Large intestine (tissue), 12 donors: ENCODE measurements at places on chromosomes 5 and 9. TPM values are rescaled to one million over a fixed set of nuclear protein-coding genes. Genes with fewer than 3 reads are reported as not detected.

CTNND2 gene
- 2.8 TPM for polyA plus RNA-seq

GRCh38 chr5:157463081-157463480, 3.1 kb downstream of the NIPAL4 start:
- no peak for DNase-seq

CCDC112 gene
- polyA plus RNA-seq, result 8.2 TPM

- no peak for DNase-seq
Measured at GRCh38 chr5:162128117-162128516, 60.5 kb downstream of the GABRG2 start.

DNA sequence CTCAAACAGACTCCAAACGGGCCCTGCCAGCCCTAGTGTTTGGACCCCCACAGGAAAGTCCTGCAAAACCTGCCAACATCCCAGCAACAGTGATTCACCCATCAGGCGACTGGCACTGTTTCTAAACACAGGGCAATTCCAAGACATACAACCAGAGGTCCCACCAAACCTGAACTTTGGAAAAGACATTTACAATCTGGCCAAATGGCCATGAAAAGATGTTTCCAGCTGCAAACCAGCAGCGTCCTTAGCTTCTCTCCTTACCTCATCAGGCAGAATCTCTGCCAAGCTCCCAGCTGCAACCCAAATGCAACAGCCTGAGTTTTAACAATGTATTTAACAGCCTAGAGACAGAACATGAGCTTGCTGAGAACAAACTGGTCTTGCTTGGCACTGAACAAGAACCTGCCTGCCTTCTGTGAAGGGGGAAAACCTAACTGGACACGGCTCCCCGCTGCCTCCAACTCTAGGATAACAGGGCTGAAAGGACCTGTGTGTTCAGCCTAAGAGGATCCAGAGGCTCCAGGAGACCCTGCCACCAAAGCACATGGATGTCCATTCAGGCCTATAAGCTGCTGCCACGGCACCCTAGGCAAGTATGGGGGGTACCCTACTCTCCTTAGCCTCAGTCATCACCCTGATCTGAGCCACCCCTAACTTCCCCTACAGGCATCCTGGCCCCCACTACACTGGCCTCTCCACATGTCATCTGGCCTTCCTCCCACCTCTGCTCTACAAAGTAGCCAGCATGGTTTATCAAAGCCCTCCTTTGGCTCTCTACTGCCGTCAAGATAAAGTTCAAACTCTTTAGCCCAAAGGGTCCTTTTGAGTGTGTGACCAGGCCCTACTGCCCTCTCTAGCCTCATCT, 5.6 kb downstream of the P4HA2 start:
- peak; percentile 31 for DNase-seq

BTF3 gene
- polyA plus RNA-seq, result 857 TPM

IL9 gene
- not detected for polyA plus RNA-seq

GRCh38 chr9:135220601-135221575, 133.4 kb downstream of the OLFM1 start:
- no peak for DNase-seq

CNTFR gene
- 15.9 TPM for polyA plus RNA-seq

PCDH1 gene
- polyA plus RNA-seq, result 29.4 TPM

DNA sequence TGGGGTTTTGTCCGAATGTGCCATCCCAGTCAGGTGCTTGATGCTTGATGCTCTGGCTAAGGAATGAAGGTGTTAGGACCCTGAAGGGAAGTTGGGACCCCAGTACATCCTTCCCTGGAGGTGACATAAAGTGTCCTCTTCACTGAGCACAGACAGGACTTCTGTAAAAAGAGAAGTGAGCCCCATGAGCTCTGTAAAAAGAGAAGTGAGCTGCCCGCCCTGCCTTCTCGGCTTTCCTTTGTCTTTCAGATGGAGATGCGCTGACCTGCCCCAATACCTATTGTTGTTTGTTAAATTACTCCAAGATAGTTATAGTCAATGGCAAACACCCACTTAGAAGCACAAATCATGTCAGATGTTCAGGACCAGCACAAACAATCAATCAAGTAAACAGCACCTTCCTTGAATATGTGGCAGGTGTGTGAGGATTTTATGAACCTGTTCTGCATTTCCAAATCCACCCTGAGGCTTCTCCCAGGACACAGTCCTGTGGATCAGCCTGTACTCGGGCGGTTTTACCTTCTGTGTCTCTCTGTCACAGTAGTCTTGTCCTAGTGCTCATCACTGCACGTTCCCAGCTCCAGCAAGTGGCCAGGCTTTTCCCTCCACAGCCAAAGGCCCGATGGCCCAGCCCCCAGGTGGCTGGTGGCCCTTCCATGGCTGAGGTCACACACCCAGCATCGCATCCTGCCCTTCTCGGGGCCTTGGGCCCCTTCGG, 191.4 kb downstream of the MTRR start:
- DNase-seq, result no peak

PANK3 gene
- 56.9 TPM for polyA plus RNA-seq

- DNase-seq, result no peak
Measured at GRCh38 chr5:65907135-65907534, 19.2 kb upstream of the ERBIN start.

DNA sequence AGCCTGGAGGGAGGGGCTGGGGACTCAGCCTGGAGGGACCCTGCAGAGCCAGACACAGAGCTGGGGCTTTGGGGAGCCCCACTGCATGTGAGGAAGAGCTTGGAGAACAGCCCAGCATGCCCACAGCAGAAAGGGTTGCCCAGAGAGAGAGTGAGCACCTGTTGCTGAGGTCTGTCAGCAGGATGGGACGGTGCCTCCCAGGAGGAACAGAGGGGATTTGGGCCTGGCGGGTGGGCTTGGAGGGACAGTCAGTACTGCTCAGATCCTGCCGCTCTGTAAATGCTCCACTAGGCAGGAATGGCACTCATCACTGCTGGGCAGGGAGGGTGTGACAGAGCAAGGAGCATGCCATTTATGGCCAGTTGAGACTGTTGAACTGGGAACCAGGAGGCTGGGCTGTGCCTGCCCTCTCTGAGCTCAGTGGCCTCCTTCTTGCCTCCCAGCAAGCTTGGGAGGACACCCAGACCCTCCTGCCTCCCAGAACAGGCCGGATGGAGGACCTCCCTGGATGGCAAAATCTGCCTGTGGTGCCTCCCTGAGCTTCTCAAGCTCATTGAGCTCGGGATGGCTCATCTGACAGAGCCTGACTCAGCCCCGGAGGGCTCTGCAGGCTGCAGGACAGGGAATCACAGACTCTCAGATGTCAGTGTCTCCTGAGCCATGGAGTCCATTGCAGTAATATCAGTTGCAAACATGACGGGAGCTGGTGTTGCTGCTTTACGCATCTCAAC, 786 bp upstream of the HRCT1 start:
- DNase-seq, result peak; percentile 54

- DNase-seq, result no peak
Measured at GRCh38 chr5:142847898-142848790, 78.0 kb downstream of the ARHGAP26 start.

DNA sequence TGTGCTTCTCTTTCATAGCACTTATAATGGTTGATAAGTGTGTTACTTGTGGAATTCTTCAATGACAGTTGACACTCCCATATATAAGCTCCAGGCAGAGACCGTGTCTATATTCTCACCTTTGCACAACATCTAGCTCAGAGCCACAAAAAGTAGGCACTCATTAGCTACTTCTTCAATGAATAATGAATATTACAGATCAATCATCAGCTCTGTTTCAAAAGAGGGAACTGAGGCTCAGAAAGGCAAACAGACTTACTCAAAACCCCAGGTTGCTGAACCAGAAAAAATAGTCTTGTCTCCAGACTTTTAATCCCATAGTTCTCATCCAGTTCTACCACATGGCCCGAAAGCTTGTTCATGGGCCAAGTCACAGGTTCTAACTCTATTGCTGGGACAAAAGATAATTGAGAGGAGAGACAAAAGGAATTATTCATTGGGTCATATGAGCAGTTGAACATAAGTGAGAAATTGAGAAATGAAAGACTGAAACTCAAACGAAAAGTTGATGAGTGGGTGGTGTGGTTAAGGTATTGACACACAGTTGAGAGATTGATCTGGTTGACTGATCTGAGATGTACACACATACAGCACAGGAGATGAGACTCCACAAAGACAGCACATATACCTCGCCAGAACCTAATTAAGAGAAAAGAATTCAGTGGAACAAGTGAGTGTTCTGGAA, 381.6 kb downstream of the EFNA5 start:
- DNase-seq, result no peak

DNA sequence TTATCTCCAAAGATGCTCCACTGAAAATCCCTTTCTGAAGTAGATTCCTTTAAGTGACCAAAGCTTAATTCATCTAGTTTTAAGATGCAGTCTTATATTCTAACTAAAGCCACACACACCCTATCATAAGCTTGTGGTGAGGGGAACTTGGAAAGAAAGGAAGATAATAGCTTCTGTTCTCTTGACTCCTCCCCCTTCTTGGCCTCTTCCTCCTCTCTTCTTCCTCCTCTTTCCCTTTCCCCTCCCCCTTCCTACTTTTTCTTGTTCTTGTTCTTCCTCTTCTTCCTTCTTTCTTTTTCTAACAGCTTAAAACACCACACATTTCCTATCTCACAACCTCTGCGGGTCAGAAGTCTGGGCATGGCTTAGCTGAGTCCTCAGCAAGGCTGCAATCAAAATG, 23.5 kb downstream of the IL7R start:
- no peak for DNase-seq

DNA sequence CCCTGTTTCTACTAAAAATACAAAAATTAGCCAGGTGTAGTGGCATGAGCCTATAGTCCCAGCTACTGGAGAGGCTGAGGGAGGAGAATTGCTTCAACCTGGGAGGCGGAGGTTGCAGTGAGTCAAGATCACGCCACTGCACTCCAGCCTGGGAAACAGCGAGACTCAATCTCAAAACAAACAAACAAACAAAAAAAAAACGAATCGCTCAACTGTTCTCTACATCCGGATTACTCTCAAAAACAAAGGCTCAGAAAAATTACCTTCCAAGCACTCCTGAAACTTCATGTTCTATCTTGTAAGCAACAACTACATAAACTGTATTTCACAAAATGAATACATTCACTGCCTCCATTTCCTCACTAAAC, 14.0 kb downstream of the UBAP2 start:
- DNase-seq, result no peak

DNA sequence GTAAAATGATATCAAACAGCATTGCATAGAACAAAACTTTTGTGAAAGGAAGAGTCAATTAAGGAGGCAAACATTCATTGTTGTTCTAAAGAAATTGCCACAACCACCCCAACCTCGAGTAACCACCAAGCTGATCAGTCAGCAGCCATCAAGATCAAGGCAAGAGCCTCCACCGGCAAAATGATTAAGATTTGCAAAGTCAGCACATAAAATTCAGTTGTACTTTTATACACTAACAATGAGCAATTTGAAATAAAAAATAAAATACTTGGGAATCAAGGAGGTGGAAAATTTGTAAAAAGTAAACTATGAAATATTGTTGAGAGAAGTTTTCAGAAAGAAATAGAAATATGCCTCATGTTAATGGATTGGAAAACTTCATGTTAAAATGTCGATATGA, 1118.5 kb downstream of the PTPRD start:
- DNase-seq, result no peak

DNA sequence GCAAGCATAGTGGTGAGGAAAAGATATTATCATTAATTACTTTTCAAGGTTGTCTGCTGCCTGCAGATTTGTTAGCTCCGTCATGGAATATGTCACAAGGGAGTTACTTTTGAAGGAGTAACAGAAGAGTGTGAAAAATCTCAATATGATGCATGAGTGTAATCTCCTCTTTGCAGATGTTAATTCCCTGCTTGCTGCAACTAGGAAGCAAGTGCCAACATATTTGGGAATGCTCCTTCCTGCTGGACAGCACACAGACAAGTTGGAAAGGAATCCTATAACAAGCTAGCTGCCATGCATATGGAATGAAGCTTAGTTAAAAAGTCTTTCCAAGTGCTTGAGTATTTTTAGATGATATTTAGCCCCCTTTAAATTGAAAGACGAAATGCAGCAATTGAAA, 2023.6 kb upstream of the CDH6 start:
- no peak for DNase-seq

PCDHGB3 gene
- 0.85 TPM for polyA plus RNA-seq

GRCh38 chr5:82347201-82347865, 69.2 kb upstream of the RPS23 start:
- DNase-seq, result peak; percentile 32

GRCh38 chr5:31898036-31898632, 259.2 kb downstream of the PDZD2 start:
- DNase-seq, result no peak

GALNT12 gene
- polyA plus RNA-seq, result 45.6 TPM

GRCh38 chr5:5155617-5156016, 15.5 kb downstream of the ADAMTS16 start:
- DNase-seq, result no peak

- DNase-seq, result no peak
Measured at GRCh38 chr9:23941051-23941450, 115.0 kb upstream of the ELAVL2 start.

GRCh38 chr5:153523211-153523610, 32.7 kb downstream of the GRIA1 start:
- DNase-seq, result no peak

CRHBP gene
- polyA plus RNA-seq, result 0.76 TPM

DNA sequence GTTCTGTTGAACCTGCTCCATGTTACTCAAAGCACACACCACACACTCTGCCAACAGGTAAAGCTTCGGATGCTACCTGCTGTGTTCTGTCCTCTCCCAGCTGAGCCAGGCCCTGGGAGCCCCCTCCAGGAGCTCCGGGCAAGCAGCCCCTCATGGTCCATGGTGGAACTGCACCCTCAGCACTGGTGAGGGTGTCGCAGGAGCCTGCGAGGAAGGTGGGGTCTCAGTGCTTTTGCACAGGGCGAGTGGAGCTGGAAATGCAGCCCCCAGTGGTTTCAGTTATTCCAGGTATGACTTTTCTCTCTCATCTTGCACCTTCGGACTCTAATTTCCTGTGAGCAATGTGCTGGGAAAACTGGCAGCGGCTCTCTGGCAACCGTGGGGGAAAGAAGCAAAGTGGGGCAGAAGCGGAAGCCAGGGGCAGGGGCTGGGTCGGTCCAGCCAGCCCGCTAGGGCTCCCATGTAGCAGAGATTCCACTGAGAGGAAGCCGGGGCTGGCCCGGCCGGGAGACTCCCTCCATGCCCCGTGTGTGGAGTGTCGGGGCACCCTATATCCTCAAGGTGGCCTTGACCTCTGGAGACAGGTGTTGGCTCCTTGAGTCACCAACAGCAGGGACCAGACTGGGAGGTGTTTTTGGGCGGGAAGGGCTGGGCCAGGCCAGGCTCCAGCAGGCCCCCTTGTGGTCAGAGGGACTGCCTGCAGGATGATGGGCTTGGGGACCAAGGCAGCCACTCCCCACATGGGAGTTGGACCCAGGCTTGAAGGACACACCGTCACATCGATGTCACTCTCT, 75.6 kb upstream of the PRSS3 start:
- DNase-seq, result no peak

DNA sequence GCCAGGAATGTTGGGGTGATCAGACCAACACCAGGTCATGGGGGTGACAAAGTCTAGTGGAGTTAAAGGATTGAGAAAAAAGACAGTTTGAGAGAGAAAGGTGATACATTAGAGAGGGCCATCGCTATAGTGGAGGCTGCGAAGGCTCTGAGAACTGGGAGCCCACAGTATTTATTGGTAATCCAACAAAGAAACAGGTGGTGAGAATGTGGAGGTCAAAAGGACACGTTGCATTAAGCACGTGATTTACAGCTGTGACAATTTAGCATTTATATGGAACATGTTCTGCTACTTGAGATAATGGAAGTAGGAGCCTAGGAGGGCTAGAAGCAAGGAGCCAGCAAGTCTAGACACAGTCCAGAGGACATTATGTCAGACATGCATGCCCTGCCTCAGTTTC, 2086.5 kb upstream of the C9orf72 start:
- DNase-seq, result no peak
